Activated CD4-positive, CD25-positive, alpha-beta regulatory T cell (primary cell): ENCODE measurements at places on chromosomes 7 and 10.
A peak's percentile ranks its signal among the peaks of the same experiment; 100 is the strongest.

DNA sequence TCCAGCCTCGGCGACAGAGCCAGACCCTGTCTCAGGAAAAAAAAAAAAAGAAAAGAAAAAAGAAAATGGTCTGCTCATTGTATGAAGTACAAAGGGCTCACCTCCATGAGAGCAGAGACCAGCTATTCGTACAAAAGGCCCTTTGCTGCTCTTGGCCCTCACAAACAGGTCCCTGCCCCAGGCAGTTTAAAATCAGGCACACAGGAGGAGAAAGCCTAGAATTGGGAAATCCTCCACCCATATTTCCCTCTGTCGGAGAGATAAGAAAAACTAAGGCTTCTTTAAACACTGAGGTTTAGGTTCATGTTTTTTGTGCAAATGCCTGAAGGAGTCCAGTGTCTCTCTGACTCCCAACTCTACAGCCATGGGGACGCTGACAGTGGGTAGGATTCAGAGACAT, 15.1 kb downstream of the GNA12 start:
- no peak for DNase-seq

DNA sequence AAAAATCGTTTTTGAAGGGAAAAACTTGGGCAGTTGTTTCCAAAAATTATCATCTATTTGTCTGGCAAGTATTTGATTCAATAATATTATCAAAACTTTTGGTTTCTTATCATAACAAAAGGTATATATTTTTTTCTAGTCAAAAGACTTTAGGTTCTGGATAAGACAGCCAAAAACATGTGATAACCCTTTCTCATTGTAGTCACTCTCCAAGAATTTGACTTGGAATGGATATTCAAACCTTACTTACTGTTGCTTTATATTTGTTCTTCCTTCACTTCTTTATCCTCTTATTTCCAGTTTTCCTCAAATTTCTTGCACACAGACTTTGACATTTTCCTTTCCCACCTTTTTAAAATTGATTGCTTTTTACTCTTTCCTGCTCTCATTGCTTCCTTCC, 140.9 kb upstream of the FAM3C start:
- no peak for DNase-seq

DNA sequence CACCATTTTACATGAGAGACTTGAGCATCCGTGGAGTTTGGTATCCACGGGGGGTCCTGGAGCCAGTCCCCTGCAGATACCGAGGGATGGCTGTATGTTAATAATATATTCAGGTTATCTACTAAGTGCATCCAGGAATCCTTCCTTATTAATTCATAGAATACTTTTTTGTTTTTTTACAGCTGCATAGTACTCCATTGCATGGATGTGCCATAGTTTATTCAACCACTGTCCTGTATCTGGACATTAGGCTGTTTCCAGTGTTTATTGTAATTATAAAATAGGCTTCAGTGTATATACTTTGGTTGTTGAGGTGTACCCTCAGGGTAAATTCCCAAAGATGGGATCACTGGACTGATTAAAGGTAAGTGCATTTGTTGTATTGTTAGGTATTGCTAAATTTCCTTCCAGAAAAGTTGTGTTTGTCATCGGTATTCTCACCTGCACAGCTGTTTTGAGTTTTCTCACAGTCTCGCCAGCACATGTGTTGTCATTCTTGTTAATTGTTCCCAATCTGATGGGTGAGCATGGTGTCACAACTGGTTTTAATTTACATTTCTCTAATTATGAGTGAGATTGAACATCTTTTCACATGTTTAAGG, 55.1 kb downstream of the INPP5F start:
- no peak for DNase-seq

DNA sequence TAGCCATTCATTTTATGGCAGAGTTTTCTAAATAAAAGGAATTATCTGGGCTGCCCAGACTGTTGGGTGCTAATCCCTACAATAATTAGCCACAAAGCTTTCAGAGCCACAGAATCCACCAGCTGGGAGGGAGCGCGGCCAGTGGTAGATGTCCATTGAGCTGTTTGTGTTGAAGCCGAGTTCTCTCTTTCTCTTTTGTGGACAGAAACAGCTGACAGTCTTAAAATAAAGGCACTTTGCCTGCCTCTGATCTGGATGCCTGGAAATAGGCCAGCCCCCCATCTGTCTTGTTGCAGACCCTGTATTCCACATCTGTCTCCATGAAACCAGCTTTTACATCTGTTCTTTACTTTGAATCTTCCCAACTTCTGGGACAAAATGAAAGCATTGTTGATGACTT, 66.1 kb downstream of the MTPN start:
- DNase-seq, result no peak

DNA sequence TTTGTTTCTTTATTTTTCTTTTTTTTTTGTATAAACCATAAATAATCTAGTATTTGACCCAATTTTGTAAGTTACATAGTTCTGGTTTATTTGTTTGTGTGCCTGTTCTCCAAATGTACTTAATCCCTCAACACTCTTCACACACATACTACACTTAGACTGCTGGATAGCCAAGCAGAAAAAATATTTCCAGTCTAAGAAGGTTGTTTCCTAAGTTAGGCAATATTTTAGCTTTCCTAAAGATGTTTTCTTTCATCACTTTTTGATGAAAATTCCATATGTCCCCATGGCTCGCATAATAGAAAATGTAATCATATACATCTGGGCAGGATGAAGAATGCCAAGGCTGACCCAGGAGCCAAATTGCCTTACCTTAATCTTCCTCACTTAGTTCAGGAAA, 105.3 kb downstream of the PPP1R3A start:
- DNase-seq, result no peak

DNA sequence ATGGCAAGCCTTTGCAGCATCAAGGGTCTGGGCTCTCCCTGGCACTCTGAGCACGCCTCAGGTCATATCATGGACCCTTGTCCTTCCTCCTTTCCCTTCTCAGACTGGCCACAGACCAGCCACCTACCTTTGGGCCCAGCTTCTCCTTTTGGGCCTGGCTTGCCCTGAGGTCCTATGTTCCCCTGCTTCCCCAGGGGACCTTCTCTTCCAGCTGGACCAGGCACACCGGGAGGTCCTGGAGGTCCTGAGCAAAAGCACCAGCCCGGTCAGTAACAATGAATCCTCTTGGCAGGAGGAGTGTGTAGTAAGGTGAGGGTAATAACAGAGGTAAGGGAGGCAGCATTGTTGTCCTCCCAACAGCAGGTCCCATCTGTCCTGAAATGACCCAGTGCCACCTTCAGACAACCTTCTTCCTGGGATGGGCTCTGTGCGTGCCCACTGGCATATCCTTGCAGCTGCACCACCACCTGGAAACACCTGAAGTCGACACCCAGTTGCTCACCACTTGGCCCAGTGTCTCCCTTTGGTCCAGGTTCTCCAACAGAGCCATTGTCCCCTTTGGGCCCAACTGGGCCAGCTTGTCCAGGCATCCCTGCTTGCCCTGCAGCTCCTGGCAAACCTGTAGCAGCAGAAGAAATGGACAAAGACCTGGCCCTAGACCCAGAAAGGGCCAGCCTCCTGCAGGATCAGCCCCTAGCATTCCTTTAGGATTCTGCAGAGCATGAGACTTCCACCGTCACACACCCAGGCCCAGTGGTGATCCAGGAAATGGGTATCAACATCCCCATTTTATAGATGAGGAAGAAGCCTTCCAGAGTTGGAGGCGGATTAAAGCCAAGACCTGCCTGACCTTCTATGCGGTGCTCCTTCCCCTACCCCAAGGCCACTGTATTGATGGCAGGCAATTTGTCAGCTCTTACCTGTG, 6.4 kb downstream of the SFTPD start:
- no peak for DNase-seq

- no peak for DNase-seq
These were observed 277.6 kb downstream of the KCNMA1 start for GRCh38 chr10:77359950-77360520.

GRCh38 chr10:130623680-130624267, 487.6 kb downstream of the GLRX3 start:
- DNase-seq, result no peak

DNA sequence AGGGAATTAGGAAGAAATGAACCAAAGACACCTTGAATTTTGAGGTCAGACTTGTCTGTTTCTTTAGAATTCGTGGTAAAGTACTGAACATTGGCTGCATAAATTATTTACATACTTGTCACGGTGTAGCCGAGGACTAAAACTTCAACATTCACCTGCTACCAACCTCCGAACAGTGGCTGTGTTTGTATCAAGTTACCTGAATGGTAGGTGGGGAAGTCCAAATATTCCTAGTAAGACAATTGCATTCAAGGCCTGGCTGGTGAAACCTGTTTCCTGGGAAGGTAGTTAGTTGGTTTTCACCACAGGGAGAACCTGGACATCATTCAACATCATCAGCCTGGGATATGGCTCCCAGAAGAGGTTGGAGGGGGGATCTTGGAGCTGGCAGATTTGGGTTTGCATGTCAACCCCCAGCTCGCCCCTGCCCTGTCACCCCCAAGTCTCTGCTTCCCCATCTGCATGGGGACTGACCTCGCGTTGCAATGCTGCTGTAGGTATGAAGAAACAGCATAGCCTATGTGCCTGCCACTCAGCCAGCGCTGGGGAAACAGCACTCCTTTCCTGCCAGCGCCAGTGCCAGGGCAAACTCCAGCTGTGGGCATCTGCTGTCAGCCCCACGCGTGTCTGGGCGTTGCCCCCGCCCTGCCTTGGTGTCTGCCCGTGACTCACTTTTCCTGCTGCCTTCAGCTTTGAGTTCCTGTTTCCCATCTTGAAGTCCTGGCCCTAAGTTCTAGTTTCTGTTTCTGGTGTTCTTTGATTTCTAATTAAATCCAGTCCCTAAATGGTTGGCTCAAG, 12.7 kb upstream of the LARP4B start:
- no peak for DNase-seq

GRCh38 chr7:67371429-67372305, 375.0 kb downstream of the TYW1 start:
- DNase-seq, result peak; percentile 7

- no peak for DNase-seq
These were observed 137.2 kb downstream of the ARHGAP22 start for GRCh38 chr10:48467669-48468068.

GRCh38 chr10:124906551-124907001, 35.3 kb upstream of the ZRANB1 start:
- no peak for DNase-seq

GRCh38 chr10:84862551-84862950, 534.2 kb downstream of the CCSER2 start:
- no peak for DNase-seq

- DNase-seq, result no peak
These were observed 44.0 kb upstream of the COL13A1 start for GRCh38 chr10:69757553-69758309.

- DNase-seq, result no peak
These were observed 43.1 kb downstream of the CCDC71L start for GRCh38 chr7:106617860-106618259.

DNA sequence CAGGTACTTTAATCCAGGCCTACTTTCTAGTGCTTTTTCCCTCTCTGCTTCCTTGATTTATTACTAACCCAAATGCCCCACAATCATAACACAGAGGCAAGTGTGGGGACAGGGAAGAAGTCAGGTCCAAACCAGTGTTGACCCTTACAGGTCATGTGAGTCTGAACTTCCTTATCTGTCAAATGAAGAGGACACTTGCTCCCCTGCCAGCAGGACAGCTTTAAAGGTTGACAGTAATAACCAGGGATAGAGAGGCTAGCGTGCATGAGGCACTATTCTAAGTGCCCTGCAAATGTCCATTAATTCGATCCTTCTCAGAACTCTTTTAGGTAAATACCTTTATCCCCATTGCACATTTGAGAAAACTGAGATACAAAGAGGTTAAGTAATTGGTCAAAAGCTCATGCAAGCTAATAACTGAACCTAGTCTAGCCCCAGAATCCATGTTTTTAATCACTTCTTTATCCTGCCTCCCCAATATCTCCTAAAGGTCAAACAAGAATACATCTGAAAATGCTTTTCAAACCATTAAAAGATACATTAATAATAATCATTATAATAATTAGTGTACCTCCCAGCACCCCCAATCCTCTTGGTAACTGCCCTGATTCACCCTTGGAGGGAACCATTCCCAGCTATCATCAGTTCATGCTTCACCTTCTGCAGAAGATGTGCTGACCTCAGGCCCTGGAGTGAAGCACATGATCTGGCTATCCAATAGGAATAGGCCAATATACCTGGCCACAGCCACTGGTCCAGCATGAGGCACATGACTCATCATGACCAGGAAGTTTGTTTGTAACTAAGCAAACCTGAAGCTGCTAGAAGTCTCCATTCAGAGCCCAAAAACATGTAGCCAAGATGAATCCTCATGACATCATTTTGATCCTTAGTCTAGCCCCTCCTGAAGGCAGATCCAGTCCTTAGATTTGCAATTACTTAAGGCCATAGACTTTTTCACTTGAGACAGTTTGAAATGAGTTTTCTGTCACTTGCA, 40.7 kb downstream of the SGMS1 start:
- no peak for DNase-seq

GRCh38 chr7:100247152-100247757, 27.5 kb downstream of the PVRIG start:
- no peak for DNase-seq

GRCh38 chr10:30215623-30216022, 133.5 kb downstream of the MTPAP start:
- no peak for DNase-seq

DNA sequence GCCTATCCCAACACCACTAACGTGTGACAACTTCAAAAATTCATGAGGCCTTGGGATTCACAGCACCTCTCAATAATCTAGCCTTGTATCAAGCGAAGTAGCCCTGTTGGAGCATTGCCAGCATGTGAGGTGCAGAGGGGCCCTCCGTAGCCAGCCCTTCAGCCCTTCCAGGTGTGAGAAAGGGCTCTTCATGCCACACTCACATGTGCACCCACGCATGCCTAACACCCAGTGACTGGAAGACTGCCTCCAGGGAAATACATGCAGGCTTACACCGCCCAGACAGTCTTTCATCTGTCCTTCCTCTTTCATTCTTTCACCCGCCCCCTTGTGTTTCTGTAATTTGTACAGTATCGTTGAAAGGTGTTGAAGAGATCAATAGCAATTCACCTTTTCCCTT, 26.1 kb downstream of the LRRC4 start:
- no peak for DNase-seq

DNA sequence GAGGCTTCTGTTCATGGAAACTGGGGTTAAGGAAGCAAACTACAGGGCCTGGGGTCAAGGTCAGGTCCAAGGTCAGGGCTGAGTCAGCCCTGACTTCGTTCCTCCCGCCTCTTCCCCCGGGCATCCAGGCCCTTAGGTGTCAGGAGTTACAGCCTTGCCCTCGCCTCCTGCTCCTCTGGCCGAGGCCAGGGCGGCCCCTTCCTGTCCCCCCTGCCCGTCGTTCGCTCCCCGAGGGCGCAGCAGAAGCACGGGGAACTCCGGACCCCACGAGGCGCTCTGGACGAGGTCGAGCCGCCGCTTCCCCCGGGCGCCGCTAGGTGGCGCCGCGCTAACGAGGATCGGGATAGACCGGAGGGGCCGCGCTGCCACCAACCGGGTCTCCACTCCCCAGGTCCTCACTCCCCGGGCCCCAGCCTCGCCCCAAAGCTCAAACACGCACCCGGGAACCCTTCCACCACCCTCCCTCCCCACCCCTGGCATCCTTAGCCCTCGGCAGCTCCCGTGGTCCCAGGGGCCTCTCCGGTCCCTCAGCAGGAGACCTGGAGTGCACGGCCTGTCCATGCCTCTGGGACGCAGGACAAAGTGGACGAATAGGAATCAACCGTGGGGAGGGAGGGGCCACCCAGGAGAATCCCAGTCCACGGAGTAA, 59.2 kb upstream of the MYL10 start:
- DNase-seq, result peak; percentile 82

GRCh38 chr10:72462261-72462660, 107.5 kb upstream of the DNAJB12 start:
- no peak for DNase-seq

- DNase-seq, result no peak
These were observed 597.3 kb downstream of the CNTNAP2 start for GRCh38 chr7:146713934-146714333.
